ENCODE measurements at places on chromosomes 13 and 19.

GRCh38 chr19:44582581-44583265 lies 30.6 kb upstream of the IGSF23 start:
- no peak for DNase-seq

GRCh38 chr19:45424191-45425058 lies 708 bp upstream of the ERCC1 start:
- DNase-seq: no peak

- DNase-seq: no peak
Observed at GRCh38 chr19:46131485-46132143, 7.1 kb upstream of the IGFL3 start.

- DNase-seq: no peak
Observed at GRCh38 chr19:8663920-8664670, 33.7 kb downstream of the NFILZ start.

- no peak for DNase-seq
Observed at GRCh38 chr19:36196249-36196648, 18.2 kb downstream of the ZNF565 start.

- no peak for DNase-seq
Observed at GRCh38 chr13:28325022-28325421, 169.9 kb downstream of the FLT1 start.

DNA sequence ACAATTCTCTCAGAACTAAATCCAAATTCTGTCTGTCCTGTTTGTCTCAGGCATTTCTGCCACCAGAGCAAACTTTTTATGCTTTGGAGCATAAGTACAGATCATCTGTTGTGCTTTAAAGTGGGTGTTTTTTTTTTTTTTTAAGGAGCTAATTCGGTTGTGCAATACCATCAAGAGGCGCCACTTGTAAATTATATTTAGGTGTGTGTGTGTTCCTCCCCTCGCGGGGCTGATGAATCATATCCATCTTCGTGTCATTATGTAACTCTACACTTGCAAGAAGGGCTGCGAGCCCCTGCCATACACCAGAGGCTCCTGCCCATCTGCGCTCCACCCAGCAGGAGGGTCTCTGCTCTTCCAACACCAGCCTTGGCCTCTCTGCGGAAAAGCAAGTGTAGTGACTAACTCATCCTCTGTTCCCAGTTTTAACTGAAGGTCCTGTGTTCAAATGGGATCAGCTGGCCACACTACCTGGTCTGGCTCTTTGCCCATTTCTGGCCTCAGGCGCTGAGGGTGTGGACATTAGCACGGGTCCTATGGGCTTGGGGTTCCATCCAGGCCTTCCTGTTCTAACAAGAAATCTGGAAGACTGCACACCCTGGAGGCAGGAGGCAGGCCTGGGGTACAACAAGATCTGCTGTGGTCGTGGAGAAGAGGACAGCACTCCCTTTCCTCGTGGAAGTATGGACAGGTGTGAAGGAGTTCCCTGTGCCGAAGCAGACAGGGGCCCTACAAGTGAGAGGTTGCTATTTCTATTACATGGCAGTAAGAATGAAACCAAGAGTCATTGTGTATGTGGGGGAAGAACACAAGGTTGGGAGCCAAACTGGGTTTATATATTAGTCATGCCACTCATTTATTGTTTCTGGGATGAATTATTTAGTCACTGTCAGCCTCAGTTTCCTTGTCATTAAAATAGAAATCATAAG lies 96.1 kb upstream of the MBNL2 start:
- DNase-seq: no peak

GRCh38 chr19:42129399-42130253 lies 2.6 kb downstream of the POU2F2 start:
- no peak for DNase-seq

DNA sequence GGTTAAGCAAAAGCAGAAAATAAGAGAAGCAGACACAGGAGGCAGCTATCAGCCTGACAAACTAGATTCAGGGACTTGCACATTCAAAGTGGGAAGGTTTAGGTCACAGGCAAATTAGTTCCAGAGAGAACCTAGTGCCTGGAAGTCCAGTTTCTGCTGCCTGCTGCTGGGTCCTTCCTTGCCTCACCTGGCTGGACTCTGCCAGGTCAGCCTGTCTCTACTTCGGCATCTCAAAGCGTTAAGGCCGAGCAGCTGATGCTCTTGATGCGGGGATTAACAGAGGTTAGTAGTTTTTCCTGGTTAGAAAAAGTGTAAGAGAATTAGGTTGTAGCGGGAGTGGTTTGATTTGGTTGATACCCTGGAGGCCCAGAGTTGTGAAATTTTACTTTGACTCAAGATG lies 52.0 kb downstream of the KLF5 start:
- DNase-seq: no peak

Data from stimulated activated CD4-positive, alpha-beta T cell treated with anti-CD3 and anti-CD28 coated beads, Interleukin-15, amount 100 ng/mL, for 1 hour (primary cell).